ENCODE measurements at places on chromosomes 3 and 15.

GRCh38 chr3:155958676-155959075 lies 88.2 kb downstream of the GMPS start:
- no peak for DNase-seq

GRCh38 chr3:66582721-66583423 lies 82.0 kb upstream of the LRIG1 start:
- DNase-seq, result peak; percentile 35

DNA sequence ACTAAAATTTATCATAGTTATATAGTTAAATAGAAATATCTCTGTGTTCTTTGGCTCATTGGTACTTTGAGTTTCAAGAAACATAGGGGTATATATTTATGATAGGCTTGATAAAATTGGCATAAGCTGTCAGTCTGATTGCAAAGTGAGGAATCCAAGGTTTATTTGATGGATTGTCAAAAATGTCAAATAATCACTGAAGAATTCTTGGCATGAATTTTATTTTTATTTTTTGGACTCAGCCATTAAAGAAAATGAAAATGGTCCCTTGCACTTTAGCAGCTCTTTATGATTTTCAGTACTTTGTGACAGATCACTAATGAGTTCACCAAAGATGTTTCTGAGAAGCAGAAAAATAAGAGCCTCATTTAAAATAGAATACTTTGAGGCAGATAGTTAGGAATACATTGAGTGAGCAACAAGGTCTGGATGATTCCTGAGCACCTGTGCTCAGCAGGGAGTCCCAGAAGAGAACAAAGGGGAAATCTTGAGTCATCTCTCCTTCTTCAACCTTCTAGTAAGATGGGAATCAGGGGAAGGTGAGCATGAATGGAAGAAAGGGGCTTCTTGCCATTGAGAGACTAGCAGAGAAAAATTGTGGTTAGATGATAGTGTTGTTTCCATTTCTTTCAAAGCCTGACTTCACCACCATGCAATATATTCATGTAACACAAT lies 85.3 kb upstream of the VEPH1 start:
- DNase-seq, result no peak

DNA sequence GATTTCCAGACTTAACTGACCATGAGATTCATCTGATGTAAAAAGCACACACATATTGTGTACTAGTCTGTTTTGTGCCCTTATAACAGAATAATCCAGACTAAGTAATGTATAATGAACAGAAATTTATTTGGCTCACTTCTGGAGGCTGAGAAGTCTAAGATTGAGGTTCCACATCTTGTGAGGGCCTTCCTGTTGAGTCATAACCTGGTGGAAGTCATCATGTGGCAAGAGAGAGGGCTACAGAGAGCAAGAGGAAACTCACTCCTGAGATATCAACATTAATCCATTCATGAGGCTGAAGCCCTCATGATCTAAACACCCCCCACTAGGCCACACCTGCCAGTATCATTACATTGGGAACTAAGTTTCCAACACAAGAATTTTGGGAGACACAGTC lies 977.6 kb downstream of the MCTP2 start:
- DNase-seq, result no peak

- no peak for DNase-seq
Measured at GRCh38 chr3:106247902-106248684, 379.3 kb upstream of the CBLB start.

DNA sequence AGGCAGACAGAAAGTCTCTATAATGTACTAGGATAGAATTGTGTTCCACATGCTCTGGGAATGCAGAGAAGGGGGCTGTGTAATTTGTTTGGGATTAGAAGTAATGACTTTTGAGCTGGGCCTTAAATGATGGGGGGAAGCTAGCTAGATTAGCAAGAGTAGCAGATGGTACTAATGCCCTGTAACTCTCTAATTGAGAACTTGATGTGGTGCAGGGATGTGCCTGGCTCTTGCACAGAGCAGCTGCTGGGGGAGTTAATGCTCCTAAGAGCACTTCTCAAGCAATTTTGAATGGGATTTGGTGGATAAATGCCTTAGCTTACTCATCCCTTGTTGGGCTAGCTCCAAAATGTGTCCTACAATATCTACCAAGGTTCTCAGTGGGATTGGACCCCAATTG lies 12.4 kb upstream of the SYN2 start:
- DNase-seq, result no peak

DNA sequence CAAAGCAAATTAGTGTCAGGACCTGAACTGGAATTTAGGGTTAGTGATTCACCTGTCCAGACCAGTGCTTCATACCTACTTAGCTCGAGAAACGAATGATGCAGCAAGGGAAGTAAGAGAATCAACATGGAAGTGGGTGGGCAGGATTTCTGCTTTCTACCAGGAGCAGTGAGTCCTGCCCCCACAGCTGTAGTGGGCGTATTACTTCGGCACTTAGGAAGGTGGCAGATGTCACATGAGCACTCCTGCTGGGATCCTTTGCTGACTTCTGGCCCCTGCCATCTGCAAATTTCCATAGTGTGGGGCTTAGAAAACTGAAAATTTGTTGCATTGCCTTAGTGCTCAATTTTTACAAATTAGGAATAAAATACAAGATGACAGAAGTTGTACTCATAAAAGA lies 31.2 kb downstream of the RYR3 start:
- no peak for DNase-seq

DNA sequence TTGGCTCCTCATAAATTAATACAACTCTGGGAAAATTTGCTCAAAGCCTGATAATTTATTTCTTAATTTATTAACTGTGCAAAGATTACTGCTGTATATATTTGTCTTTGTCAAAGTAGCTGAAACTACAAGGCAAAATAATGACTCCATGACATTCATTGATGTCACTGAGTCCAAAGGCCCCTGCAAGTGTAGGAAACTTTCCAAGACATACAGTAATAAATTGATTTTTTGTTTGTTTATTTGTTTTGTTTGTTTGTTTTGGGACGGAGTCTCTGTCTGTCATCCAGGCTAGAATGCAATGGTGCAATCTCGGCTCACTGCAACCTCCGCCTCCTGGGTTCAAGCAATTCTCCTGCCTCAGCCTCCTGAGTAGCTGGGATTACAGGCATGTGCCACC lies 96.8 kb upstream of the LPP start:
- DNase-seq, result no peak

- DNase-seq, result no peak
Measured at GRCh38 chr15:78635346-78635745, 5.7 kb downstream of the CHRNB4 start.

- DNase-seq, result no peak
Measured at GRCh38 chr3:144590854-144591253, 619.2 kb downstream of the DIPK2A start.

GRCh38 chr3:137845194-137845593 lies 81.1 kb downstream of the SOX14 start:
- no peak for DNase-seq

- no peak for DNase-seq
Measured at GRCh38 chr3:8329598-8329997, 172.0 kb upstream of the LMCD1 start.

DNA sequence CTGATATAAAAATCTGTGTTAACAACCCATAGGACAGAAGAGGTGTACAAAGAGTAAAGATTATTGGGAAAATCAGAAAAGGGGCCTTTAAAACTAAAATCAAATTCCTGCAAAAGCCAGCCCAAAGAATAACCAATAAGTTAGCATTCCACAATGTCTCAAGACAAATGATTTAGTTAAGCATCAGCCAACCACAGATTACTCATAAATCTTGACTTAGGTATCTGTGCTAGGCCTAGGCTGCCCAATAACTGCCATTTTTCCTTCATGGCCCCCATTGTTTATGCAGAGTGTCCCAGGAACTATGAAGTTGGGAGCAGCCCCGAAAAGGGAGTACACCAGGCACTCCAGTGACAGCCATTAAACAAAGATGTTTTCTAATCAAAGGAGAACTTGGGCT lies 7.4 kb downstream of the TRANK1 start:
- DNase-seq, result no peak

GRCh38 chr3:115876876-115877614 lies 253.7 kb downstream of the GAP43 start:
- DNase-seq, result no peak

DNA sequence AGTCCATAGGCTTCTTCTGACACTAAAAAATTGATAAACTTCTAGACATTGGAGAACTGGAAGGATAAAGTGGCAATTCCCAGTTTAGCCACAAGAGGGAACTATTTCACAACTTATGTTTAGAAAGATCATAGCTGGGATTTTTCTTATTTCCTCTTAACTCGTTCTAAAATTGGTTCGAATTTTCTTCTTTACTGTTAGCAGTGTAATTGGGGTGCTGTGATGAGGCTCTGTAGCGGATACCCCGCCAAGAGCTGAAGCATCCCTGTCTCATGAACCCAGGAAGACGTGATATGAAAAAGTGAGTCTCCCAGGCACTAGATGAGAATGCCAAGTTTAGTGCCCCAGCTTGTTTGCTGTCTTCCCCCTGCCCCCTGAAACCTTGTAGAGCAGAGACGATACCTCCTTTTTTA lies 85.1 kb downstream of the PDCD6IP start:
- no peak for DNase-seq

- DNase-seq, result no peak
Measured at GRCh38 chr15:83565138-83565537, 88.8 kb upstream of the ADAMTSL3 start.

DNA sequence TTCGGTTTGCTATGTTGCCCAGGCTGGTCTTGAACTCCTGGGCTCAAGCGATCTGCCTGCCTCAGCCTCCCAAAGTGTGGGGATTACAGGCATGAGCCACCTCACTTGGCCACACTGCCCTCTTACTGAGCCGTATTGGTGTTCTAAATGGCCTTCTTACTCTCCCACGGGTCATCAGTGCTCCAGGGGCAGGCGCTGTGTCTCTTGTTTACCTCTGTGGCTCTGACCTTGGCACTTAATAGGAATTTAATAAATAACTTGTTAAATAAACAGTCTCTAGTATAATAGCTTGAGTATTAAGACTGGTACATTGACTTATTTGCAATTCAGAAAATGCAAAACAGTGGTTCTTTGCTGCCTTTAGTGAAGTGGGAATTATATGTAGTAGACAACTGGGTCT lies 13.7 kb downstream of the FLNB start:
- no peak for DNase-seq

GRCh38 chr15:100727291-100727851 lies 125.0 kb downstream of the ASB7 start:
- DNase-seq, result no peak

GRCh38 chr3:76997733-76998132 lies 42.2 kb upstream of the ROBO2 start:
- no peak for DNase-seq

Measured in stimulated activated CD8-positive, alpha-beta memory T cell treated with anti-CD3 and anti-CD28 coated beads, Interleukin-7, amount 100 ng/mL, for 4 hours (primary cell).